ENCODE measurements at places on chromosomes 4 and X.

DNA sequence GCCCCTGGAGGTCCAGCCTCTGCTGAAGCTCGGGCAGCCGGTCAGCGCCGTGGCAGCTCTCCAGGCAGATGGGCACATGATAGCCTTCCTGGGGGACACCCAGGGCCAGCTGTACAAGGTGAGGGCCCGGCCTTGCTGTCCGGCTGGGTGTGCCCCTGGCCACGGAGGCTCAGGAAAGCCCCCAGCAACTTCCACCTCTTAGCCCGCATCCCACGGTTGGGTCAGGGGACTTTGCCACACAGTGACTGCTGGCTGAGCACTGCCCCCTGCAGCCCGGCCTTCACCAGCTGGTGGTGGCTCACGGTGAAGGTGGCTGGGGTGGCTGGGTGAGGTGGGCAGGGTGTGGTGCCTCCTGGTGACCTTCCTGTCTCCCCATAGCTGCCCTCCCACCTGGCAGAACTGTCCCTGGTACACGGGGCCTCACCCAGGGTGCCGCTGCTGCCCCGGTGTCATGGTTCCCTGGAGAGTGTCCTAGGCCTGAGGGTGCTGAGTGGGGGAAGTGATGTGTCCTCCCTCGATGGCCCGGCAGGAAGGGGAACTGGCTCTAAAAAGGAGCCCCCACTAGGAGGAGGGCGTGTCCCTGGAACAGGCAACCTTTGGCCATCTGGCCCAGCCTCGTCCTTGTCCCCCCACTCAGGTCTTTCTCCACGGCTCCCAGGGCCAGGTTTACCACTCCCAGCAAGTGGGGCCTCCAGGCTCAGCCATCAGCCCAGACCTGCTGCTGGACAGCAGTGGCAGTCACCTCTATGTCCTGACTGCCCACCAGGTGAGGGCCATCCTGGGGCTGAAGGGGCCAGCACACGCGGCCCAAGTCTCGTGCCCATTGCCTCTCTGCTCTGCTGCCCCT lies 4.5 kb downstream of the PLXNB3 start:
- no peak for DNase-seq

- DNase-seq: peak; percentile 46
Measured at GRCh38 chrX:130108647-130109428, 1.5 kb downstream of the ELF4 start.

- no peak for DNase-seq
Measured at GRCh38 chrX:141467442-141467841, 117.1 kb downstream of the SPANXA1 start.

DNA sequence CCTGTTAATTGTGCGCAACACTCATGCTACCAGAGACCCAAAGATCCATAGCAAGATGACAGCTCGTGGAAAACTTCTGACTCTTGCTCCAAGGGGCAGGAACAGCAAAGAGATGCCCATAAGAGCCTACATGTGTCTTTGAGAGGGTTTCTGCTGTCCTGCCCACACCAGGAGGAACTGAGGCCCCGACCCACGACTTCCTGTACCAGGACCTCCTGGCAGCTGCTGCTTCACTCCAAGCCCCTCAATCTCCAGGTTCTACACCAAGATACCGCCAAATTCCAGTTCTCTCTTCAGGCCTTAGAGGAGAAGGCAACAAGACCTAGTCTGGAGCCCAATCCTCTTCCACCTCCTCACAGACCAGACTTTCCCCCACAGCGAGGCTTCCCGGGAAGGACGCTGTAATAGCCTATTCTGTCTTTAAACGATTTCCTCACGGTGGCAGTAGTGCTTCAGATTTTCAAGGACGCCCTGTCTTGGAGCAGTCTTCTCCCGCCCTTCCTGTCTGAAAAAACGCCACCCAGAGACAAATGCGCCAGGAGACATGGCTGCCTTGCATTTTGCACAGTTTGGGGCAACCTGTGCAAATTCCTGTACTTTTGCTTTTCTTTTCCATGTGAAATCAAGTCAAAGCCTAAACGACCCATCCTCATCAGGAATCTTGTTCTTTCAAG lies 230.2 kb upstream of the STK26 start:
- DNase-seq: no peak

DNA sequence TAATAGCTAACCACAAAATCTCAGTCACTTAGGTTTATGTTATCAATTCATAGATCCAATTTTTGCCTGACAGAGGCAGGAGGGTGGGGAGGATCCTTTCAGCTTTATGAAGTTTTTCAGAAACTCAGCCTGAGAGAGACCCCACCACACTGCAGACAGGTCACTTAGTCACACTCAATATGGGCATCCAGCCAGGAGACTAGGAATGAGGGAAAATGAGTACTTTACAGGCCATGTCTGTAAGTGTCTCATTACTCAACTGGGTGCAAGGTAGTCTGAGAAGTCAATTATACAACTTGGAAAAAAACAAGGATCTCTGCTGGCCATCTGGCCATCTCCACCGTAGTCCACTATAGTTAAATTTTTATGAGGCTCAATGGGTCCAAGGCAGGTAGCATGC lies 365.9 kb downstream of the INPP4B start:
- DNase-seq: no peak

DNA sequence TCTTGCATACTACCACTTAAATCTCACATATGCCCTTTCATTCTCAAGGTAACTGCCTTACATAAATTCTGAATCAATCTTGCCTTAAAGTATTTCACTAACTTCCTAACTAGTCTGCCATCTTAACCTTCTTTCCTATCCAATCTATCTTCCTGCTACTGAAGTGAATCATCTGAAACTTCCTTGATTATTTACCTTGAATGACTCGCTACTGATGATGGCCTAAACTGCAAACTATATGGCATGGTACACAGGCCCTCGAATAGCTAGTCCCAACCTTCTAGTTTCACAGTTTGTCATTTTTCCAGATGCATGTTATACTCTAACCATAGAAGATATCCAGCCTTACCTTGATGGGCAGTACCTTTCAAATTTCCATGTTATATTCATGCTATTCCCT lies 19.9 kb downstream of the PHKA1 start:
- DNase-seq: no peak

DNA sequence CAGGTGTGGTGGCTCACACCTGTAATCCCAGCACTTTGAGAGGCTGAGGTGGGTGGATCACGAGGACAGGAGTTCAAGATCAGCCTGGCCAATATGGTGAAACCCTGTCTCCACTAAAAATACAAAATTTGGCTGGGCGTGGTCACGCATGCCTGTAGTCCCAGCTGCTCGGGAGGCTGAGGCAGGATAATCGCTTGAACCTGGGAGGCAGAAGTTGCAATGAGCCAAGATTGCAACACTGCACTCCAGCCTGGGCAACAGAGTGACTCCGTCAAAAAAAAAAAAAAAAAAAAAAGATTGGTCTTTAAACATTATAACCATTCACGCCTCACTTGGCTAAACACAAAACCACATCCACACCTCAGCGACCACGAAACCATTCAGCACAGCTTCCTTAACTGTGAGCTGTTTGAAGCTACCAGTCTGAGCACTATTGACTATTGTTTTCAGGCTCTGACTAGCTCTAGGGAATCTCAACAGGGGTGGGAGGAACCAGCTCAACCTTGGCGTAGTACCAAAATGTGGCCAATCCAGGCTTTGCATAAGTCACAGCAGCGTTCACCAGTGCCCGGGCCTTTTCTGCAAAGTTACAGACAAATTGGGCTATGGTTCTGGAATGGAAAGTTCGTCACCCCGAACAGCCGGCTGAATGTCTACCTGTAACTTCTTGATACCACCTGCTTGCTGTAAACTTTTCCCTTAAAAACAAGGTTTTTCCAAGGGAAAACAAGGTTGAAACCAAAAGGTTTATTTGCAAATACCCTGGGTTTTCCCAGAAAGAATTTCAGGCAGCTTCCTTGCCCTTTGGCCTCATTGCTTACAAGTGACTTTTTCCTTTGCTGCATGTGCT lies 73.6 kb upstream of the DHX15 start:
- DNase-seq: no peak

Data from CD4-positive, alpha-beta T cell treated with Interleukin-4 for 4 hours (primary cell).